ENCODE measurements at places on chromosomes 13 and 19. TPM values are rescaled to one million over a fixed set of nuclear protein-coding genes. Genes with fewer than 3 reads are reported as not detected.

- H3K4me1 ChIP-seq: no peaks in the 10 kb centered on the region
- no peaks in the 10 kb centered on the region for H3K27me3 ChIP-seq
- DNase-seq: no peak
- no peak overlapping the region for H3K4me3 ChIP-seq
- H3K27ac ChIP-seq: no peak overlapping the region
Observed at GRCh38 chr19:41297628-41298347, 12.2 kb upstream of the CCDC97 start.

GRCh38 chr19:12733369-12734214, 892 bp downstream of the TRIR start:
- no peak for DNase-seq
- H3K27ac ChIP-seq: peak overlapping the region; percentile 66
- no peaks in the 10 kb centered on the region for H3K27me3 ChIP-seq
- H3K36me3 ChIP-seq: no peaks in the 10 kb centered on the region
- H3K4me1 ChIP-seq: peaks cover 17% of the 10 kb centered on the region
- H3K4me3 ChIP-seq: peak overlapping the region; percentile 78

- H3K27ac ChIP-seq: no peak overlapping the region
- H3K36me3 ChIP-seq: no peaks in the 10 kb centered on the region
- H3K4me1 ChIP-seq: peaks cover 9% of the 10 kb centered on the region
Observed at GRCh38 chr19:45889210-45889885, 3.4 kb upstream of the IRF2BP1 start.

DNA sequence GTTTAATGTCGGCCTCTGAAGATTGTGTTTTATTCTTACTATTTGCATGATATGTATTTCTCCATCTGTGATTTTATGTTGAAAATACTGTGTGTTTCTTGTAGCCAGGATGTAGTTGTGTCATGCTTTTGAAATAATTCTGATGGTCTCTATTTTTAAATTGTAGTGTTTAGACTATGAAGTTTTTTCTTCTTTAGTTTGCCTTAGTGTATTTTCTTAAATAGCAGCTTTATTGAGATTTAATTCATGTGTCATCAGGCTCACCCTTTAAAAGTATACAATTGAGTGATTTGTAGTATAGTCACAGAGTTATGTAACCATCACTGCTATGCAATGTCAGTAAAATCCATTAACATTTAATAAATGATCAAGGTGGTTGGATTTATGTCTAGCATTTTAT, 74.5 kb downstream of the PCCA start:
- no peaks in the 10 kb centered on the region for H3K36me3 ChIP-seq
- H3K27ac ChIP-seq: no peak overlapping the region
- H3K27me3 ChIP-seq: no peaks in the 10 kb centered on the region
- H3K4me3 ChIP-seq: no peak overlapping the region

GRCh38 chr19:19382118-19382517, 23.4 kb upstream of the GATAD2A start:
- H3K27me3 ChIP-seq: no peaks in the 10 kb centered on the region
- no peak for DNase-seq
- no peaks in the 10 kb centered on the region for H3K36me3 ChIP-seq
- H3K4me3 ChIP-seq: no peak overlapping the region
- H3K27ac ChIP-seq: no peak overlapping the region

DNA sequence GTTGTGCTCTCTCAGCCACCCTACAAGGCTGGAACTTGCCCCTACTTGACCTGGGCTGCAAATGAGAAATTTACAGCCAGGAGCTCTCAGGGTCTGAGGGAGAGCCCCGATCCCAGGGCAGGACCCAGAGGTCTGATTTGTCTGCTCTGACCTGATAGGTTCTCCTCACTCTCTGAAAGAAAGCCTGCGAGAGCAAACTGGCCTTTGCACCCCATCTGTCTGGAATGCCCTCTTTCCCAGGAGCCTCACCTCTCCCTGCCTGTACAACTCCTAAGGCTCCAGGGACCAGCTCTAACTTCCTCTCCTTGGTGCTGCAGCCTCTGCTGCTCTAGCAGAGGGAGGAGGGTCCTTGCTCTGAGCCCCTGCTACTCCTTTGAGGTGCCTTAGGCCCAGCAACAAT, 137.8 kb downstream of the UQCRFS1 start:
- no peaks in the 10 kb centered on the region for H3K4me1 ChIP-seq
- H3K27ac ChIP-seq: no peak overlapping the region
- H3K27me3 ChIP-seq: no peaks in the 10 kb centered on the region
- DNase-seq: no peak
- H3K36me3 ChIP-seq: no peaks in the 10 kb centered on the region
- H3K4me3 ChIP-seq: no peak overlapping the region

- H3K27me3 ChIP-seq: no peaks in the 10 kb centered on the region
- DNase-seq: no peak
- no peaks in the 10 kb centered on the region for H3K4me1 ChIP-seq
- H3K36me3 ChIP-seq: no peaks in the 10 kb centered on the region
- no peak overlapping the region for H3K4me3 ChIP-seq
- H3K27ac ChIP-seq: no peak overlapping the region
Observed at GRCh38 chr19:7665076-7665475, 3.8 kb upstream of the RETN start.

- H3K27ac ChIP-seq: no peak overlapping the region
- no peak for DNase-seq
- no peaks in the 10 kb centered on the region for H3K36me3 ChIP-seq
Observed at GRCh38 chr19:14315433-14315832, 65.8 kb upstream of the ADGRE5 start.

DNA sequence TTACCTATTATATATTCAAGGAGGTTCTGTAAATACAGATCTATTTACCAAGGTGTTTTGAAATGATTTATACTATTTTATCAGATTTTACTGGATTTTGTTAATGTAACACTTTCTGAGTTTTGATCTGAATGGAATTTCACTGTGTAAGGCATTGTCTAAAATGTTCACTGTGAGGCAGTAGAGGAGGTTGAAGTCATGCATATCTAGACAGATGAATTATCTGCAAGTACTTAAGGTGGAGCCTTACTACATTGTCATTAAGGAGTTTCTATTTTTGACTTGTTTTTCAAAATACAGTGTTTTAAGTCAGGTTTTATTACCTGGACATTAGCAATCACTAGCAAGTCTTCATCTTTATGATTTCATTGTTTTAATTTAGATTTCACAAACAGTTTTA, 62.1 kb downstream of the TM9SF2 start:
- no peak for DNase-seq
- no peak overlapping the region for H3K4me3 ChIP-seq
- H3K27me3 ChIP-seq: no peaks in the 10 kb centered on the region
- no peaks in the 10 kb centered on the region for H3K4me1 ChIP-seq
- no peaks in the 10 kb centered on the region for H3K36me3 ChIP-seq

DNA sequence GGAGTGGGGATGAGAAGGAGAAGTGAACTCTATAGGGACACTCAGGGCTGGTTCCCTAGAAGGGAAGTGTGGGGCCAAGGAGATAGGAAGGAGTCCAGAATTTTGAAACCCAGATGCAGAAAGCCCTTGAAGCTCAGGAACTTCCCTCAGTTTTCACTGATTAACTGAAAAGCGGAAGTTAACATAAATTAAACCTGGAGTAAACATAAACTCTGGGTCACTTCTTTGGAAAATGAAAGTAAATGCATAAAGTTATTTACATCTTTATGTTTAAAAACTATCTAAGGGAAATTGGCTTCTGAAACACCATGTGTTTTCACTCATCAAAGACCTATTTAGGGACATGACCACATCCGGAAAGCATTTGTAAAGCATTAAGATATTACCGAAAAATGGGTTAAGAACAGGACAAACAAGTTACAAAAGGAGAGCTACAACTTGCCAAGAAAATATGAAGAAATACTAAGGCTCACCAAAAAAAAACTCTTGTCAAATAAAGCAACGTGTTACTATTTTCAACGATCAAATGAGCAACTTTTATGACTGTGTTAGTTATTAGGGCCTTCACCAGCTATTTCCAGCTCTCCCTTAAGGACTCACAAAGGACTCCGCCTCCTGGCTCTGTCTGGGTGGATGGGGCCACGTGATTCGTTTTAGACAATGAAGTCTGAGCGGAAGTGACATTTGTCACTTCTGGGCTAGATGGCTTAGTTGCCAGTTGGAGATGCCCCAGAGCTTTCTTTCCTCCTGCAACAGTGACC, 439.1 kb upstream of the ZNF507 start:
- peak overlapping the region; percentile 40 for H3K27ac ChIP-seq
- peak; percentile 69 for DNase-seq
- no peaks in the 10 kb centered on the region for H3K36me3 ChIP-seq
- H3K27me3 ChIP-seq: no peaks in the 10 kb centered on the region
- peaks cover 18% of the 10 kb centered on the region for H3K4me1 ChIP-seq
- no peak overlapping the region for H3K4me3 ChIP-seq

DNA sequence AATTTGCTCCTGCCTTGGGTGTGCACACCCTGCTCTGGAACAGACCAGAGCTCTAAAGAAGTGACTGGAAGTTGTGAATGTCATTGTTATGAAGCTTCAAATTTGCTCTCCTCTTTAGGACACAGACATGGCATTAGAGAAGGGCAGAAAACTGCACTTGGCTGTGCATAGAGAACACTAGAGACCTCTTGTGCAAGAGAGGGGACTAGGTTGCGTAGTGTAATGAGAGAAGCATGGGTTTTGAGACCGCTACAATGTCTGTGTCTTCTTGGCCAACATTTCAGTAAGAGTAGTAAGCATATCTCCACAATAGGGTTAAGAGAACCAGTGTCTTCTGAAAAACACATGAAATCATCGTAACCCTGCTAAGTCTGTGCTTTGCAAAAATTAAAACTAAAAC, 423.3 kb downstream of the SPRY2 start:
- DNase-seq: no peak
- no peak overlapping the region for H3K4me3 ChIP-seq
- no peaks in the 10 kb centered on the region for H3K36me3 ChIP-seq
- no peaks in the 10 kb centered on the region for H3K27me3 ChIP-seq
- H3K4me1 ChIP-seq: no peaks in the 10 kb centered on the region

- no peak overlapping the region for H3K27ac ChIP-seq
- H3K4me3 ChIP-seq: no peak overlapping the region
- DNase-seq: no peak
Observed at GRCh38 chr13:46864941-46865340, 31.9 kb downstream of the HTR2A start.

DNA sequence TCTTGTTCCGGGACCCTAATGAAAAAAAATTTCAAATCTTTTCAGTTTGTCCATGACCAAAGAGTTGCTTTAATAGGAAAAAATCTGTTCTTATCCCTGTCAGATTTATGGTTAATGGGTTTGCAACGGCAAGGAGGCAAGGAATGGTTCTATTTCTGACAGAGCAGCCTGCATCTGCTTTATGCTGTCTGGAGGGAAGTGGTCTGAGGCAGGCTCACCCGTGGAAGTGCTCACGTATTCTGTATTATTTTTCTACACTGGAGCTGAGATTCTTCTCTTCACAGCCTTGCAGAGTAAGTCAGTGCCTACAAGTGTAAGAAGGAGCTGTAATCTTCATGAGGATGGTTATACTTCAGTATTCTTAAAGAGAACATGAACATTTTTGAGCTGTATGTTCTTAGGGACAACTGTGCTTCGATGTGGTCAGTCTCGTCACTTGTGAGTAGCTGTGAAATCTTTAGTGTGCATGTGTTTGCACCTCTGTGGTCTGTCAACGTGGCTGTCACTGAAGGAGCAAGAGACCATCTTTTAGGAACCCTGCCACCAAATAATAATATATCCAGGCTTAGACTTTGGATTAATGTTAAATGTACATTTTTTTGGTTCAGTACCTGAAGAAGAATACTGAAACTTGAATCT, 114.3 kb downstream of the DNAJC3 start:
- H3K27ac ChIP-seq: no peak overlapping the region
- no peak overlapping the region for H3K4me3 ChIP-seq
- no peaks in the 10 kb centered on the region for H3K27me3 ChIP-seq
- H3K36me3 ChIP-seq: no peaks in the 10 kb centered on the region
- no peaks in the 10 kb centered on the region for H3K4me1 ChIP-seq

DNA sequence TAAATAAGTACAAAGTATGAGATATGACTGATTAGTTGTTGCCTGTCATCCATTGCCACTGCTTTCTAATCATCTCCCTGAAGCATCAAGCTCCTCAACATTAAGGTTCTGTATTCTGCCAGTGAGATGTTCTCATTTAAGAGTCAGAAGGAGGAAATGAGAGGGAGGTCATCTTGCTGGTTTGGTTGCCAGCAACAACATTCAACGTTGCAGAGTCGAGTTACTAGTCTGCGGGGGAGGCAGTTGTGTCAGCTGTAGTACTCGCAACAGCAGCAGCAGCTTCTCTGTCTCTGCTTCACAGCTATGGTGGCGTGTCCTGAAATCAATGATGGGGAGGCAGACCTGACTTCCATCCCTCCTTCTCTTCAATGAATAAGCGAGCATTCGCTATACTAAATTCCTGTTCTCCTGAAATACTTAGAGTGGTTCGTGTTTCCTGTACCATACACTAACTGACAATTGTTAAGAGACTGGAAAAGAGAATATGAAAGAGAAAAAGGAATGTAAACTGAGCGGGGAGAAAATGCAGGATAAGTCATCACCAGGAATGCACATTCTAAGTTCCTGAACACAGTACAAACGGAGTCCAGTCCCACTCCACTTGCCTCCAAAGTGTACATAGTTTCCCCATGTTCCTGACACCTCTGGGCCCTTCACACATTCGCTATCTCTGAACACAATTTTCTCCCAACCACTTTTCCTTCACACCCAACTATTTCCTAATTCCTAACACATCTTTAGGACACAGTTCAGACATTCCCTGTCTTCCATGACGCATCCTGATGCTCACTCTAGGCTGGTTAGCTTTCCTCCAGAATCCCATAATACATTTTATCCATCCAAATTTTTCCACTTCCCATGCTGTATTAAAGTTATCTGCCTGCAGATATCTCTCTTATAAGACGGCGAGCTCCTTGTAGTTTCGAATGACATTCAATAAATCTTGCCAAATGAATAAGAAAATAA, 263.0 kb downstream of the KLF12 start:
- peaks cover 2% of the 10 kb centered on the region for H3K4me1 ChIP-seq
- no peaks in the 10 kb centered on the region for H3K36me3 ChIP-seq
- no peaks in the 10 kb centered on the region for H3K27me3 ChIP-seq
- H3K4me3 ChIP-seq: no peak overlapping the region

DNA sequence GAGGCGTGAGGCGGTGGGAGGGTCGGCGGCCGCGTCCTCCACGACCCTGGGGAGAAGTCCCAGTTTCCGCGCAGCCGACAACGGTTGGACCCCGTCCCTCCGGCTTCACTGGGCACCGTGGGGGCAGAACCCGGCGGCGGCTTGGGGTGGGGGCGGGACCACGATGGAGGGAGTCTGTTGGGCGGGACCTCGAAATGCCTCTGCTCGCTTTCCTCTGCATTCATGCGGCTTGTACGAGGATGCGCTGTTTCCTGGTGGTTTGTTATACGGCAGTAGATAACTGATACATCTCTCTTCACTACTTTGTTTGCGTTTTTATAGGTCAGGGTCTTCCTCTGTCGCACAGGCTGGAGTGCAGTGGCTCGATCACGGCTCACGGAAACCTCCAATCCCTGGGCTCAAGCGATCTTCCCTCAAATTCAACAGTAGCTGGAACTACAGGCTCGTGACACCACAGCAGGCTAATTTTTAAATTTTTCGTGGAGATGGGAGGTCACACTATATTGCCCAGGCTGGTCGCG, 24.6 kb upstream of the ZNF846 start:
- H3K27ac ChIP-seq: peak overlapping the region; percentile 67
- no peaks in the 10 kb centered on the region for H3K4me1 ChIP-seq
- H3K36me3 ChIP-seq: no peaks in the 10 kb centered on the region
- peak overlapping the region; percentile 72 for H3K4me3 ChIP-seq
- H3K27me3 ChIP-seq: no peaks in the 10 kb centered on the region

Gene TTYH1
- total RNA-seq: 8.9 TPM

Gene PODNL1
- 2.0 TPM for total RNA-seq

Gene NUCB1
- 128 TPM for total RNA-seq

Gene LILRA1
- total RNA-seq: 0.36 TPM

Gene LILRB5
- total RNA-seq: 2.0 TPM

Measured in ovary (tissue), 10 donors.